ENCODE measurements at places on chromosomes 5 and 9. TPM values are rescaled to one million over a fixed set of nuclear protein-coding genes. Genes with fewer than 3 reads are reported as not detected.

DNA sequence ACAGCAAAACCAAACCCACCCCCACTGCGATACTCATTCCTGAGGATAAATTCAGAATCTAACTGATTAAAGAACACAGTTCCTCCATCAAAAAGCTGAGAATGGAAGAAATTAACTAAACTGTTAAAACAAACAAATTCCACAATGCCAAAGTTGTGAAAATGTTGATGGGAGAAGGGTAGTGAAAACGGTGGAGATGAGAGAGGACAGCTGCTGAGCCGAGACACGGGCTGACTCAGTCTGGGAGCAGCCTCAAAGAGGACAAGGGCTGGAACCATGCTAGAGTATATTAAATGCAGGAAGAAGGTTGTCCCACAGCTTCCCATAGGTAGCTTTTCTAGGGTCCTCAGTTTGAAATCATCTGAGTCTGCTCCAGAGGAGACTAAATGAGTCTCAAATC lies 14.3 kb downstream of the ADAMTS12 start:
- no peak overlapping the region for H3K4me3 ChIP-seq
- H3K27ac ChIP-seq: no peak overlapping the region
- no peaks in the 10 kb centered on the region for H3K36me3 ChIP-seq
- no peak for DNase-seq
- H3K27me3 ChIP-seq: no peaks in the 10 kb centered on the region

- no peak overlapping the region for H3K4me3 ChIP-seq
- no peak overlapping the region for H3K27ac ChIP-seq
- H3K27me3 ChIP-seq: peaks cover 3% of the 10 kb centered on the region
- H3K4me1 ChIP-seq: no peaks in the 10 kb centered on the region
- no peak for DNase-seq
- peaks cover 7% of the 10 kb centered on the region for H3K36me3 ChIP-seq
Observed at GRCh38 chr5:110562191-110562590, 164.3 kb downstream of the TMEM232 start.

GRCh38 chr5:174234388-174234787 lies 188.9 kb downstream of the NSG2 start:
- no peaks in the 10 kb centered on the region for H3K4me1 ChIP-seq
- no peak overlapping the region for H3K27ac ChIP-seq
- DNase-seq: no peak
- peaks cover 2% of the 10 kb centered on the region for H3K27me3 ChIP-seq
- no peak overlapping the region for H3K4me3 ChIP-seq

Gene CSF2
- 107 TPM for total RNA-seq

DNA sequence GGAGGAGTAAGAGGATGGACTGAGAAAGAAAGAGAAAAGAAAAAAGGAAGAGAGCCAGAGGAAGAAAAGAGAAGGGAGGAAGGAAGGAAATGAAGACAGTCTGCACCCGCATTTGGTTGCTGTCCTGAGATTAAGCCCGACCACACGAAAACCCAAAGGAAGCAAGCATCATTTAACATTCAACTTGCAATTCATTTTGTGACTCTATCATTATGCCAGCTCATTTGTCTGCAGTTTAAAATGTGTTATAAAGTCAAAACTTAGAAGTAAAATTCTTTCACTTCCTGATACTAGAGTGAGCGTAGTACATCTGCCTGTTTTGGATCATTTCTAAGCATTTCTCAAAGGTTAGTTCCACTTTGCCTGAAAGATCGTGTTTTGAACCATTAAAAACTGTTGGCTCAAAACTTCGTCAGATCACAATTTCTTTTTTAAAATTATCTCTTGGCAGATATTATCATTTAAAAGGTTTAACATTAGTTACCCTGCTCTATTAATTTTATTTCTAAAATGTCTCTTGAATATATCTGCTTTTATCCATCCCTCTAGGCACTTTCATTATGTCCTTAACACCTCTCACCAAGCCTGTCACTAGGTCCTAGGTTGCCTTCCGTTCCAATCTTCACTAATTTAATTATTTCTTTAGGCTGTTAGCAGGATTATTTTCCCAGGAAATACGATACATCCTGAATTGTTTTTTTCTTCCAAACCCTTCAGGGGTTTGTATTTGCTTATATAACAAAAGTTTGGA lies 240.9 kb downstream of the TLE4 start:
- DNase-seq: no peak
- H3K4me3 ChIP-seq: peak overlapping the region; percentile 75
- H3K27me3 ChIP-seq: peaks cover 2% of the 10 kb centered on the region
- peak overlapping the region; percentile 86 for H3K27ac ChIP-seq
- peaks cover 22% of the 10 kb centered on the region for H3K4me1 ChIP-seq

DNA sequence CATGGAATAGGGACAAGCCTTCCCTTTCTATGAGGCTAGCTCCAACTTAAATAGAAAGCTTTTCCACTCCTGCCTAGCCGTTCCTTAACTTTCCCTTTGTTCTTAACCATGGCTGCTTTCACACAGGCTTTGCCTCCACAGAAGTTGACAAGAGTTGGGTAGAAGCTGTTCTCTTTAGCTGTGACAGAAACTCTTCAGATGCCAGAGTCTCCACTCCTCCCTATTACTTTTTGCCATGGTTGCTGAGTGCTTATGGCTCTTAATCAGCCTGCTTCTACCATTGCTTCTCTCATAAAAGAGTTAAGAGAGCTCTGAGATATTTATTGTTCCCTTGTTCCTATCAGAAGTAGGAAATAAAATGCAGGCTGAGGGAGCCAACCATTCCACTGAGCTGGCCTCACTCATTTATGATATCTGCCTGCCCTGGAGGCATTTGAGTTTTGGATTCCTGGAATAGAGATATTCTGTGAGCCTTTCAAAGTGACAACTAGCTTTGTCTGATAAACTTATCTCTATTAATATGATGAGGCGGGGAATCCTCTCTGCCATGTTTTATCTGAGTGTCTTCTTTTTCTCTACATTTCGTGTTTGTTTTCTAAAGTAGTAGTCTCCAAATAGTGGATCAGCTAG lies 162.6 kb downstream of the DMAC1 start:
- H3K36me3 ChIP-seq: no peaks in the 10 kb centered on the region
- no peaks in the 10 kb centered on the region for H3K27me3 ChIP-seq
- no peak for DNase-seq
- no peak overlapping the region for H3K4me3 ChIP-seq
- no peak overlapping the region for H3K27ac ChIP-seq
- H3K4me1 ChIP-seq: peaks cover 2% of the 10 kb centered on the region

Gene IFNA21
- not detected for total RNA-seq

Gene AJM1
- total RNA-seq: 3.1 TPM

Gene KYAT1
- 7.4 TPM for total RNA-seq

Gene PRLR
- not detected for total RNA-seq
